ENCODE measurements at places on chromosomes 16 and 17.

DNA sequence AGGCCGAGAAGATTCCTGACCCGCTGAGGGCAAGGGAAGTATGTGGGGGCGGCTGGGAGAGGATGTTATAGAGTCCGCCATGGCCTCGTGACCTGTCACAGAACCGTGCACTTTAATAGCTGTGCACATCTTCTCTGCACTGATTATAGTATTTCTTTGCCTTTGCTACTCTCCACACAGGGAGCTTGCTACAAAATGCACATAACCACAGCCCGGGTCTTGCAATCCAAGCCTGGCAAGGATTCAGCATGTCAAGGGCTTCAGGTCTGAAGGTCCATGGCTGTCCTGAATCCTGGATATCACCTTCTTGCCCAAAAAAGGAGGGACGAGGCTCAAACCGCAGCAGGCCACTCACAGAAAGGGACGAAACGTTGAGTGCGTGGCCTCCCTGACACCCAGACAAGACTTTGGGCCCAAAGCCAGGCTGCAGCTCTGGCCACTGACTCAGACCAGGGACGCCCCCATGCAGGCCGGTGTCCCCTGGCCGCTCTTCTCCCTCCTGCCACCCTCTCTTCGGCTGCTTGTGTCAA is 43.7 kb downstream of the USP22 start:
- no peak for DNase-seq

- DNase-seq = no peak
These were observed 23.0 kb upstream of the PLCG2 start for GRCh38 chr16:81755915-81756614.

GRCh38 chr17:40314584-40314956 is 5.6 kb downstream of the RARA start:
- DNase-seq = peak; percentile 81

DNA sequence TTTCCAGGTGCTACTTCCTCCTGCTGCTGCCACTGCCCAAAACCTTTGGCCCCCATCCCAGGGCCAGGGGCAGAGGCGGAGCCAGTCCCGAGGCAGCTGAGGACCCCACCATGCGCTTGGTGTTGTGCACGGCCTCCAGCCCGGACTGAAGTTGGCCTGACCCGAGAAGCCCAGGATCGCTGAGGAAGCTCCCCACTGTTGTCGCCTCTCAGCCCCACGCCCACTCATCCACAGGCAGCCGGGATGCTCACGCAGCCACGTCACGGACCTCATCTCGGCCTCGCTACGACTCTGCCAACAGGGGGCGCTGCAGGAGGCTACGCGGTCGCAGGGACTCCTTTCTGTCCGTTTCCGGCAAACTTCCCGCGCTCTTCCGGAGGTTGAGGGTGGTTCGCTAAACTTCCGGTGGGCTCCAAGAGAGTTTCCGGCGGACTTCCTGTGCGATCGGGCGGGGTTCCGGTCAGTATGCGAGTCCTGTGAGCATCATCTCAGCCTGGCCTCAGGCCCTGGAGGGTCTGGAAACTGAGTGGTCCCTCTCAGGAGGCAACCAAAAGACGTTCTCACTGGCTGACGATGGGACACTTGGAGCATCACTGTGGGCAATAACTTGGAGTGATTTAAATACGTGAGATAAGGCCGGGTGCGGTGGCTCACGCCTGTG is 12.4 kb downstream of the ZG16B start:
- no peak for DNase-seq

DNA sequence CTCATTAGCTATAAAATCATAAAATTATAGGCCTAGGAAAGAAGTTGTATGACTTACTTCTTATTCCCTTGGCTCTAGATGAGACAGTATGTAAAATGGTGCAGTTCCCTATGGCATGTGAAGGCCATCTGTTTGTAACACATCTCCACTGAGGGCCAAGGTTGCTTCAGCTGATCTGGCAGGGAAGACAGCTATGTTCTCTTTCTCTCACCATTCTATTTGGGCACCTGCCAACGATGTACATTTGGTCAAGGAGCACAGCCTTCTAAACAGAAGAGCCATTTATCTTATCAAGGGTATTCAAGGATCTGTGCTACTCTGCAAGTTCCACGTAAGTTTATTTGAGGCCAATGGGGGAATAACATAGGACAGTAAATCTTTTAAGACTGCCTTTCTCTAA is 129.8 kb upstream of the TOM1L1 start:
- no peak for DNase-seq

GRCh38 chr16:2470603-2471015 is 488 bp upstream of the NTN3 start:
- DNase-seq = no peak

- no peak for DNase-seq
These were observed 64.7 kb downstream of the ABCC12 start for GRCh38 chr16:48091117-48091516.

DNA sequence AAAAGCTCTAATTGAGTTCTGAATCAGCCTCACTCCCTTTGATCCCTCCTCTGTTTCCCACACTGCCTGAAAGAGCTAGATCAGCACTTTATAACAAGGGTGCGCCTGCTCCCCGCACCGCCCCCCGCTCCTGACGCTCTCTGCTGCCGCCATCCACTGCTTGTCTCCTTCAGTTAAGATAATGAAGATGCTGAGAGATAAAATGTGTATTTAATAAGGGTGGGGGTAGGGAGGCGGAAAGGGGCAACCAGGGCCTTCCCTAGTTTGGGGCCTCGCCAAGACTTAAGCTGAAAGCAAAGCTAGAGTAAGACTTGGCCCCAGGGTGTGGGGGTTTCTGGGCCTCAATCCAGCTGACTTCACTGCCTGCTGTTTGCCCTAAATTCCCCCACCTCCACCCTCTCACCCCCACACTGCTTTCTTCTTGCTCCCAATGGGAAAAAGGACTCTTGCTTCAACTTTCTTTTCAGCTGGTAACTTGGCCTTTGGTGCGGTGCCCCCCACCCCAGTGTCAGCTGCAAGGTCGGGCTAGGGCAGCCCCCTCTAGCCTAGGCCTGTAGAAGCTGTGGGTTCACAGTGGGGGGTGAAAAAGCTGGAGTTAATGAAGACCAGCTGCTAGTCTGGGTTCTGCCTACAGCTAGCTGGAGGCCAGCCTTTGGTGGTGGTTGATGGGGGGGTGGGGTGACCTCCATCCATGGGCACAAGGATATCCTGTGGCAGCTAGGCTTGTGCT is 1.8 kb upstream of the RARA start:
- DNase-seq = no peak

DNA sequence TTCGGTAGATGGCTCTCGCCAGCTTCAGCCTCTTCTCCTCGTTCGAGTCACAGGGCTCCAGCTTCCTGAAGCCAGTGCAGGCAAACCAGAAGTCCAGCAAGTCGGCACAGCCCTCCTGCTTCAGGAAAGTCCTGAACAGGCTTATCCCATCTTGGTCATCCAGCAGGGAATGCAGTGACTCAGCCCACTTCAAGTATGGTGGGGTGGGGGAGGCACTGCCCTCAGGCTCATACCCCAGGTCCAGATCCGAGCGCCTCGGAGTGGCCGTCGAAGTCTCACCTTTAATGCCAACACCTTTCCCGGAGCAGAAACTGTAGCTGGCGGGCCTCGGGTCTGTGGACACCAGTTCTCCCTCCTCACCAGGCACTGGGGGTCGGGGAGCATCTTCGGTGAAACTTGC is 5.9 kb downstream of the AXIN1 start:
- DNase-seq = no peak

- DNase-seq = no peak
These were observed 25.0 kb downstream of the CYB561 start for GRCh38 chr17:63420868-63421680.

GRCh38 chr17:12180644-12181261 is 160.1 kb downstream of the MAP2K4 start:
- DNase-seq = peak; percentile 22

DNA sequence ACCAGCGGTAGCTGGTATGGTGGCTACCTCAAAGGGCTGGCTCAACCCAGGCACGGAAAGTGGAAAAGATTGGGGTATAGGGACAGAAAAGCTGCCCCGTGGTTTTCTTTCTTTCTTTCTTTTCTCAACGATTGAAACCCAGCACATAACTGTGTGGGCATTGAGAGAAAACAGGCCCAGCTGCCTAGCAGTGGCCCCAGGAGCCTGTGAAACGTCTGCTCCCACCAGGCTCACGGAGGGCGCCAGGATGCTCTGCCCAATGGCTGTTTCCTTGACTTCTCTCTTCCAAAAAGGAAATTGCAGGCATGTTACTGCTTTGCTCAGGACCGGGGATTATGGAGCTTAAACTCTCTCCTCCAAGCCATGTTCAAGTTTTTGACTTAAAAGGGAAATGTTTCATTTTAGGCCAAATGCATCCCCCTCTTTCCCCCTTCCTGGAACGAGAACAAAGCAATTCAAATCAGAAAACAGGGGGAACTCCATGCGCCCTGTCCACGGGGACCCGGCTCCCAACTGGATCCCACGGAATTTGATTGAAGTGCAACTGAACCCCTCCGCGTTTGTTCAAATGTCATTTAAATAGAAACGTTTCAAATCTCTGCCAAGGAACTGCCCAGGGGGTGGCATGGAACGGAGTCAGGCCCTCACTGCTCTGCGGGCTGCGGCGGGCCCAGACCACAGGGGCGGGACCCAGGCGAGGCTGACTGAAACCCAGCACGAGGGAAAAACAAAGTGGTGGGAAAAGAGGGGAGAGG is 133.5 kb downstream of the RGS9 start:
- DNase-seq = no peak

DNA sequence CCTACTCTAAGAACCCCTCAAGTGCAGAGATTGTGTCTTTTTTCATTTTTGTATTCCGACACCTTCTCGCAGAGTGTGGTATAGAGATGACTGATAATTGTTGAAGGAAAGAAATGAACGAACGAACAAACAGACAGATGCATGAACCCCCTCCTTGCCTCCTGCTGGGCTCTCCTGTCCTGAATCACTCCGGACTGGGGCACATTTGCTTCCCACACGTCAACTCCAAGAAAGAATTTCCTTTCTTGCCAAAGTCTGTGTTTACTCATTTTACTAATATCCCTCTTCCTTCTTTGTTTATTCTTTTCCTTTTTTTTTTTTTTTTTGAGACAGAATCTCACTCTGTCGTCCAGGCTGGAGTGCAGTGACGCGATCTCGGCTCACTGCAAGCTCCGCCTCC is 37.5 kb upstream of the BHLHA9 start:
- DNase-seq = peak; percentile 62

- no peak for DNase-seq
These were observed 191.9 kb downstream of the MRTFB start for GRCh38 chr16:14263011-14263410.

GRCh38 chr17:8697323-8697741 is 47.3 kb downstream of the CCDC42 start:
- DNase-seq = no peak

DNA sequence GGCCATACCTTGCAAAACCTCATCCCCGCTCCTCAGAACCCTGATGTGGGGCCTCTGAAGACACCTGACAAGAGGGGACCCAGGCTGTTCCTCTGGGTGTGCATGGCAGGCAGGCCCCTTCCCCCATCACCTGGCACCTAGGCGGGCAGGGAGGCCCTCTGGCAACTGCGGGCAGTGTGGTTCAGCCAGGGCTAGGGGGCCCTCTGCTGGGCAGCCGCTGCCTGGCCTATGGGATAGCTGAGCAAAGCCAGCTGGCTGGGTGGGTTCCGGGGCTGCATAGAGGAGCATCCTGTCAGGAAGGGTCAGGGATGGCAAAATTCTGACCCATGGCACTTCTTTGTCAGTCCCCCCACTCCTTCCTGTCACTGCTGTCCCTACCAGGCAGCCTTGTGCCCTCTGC is 228.7 kb upstream of the ASIC2 start:
- no peak for DNase-seq

DNA sequence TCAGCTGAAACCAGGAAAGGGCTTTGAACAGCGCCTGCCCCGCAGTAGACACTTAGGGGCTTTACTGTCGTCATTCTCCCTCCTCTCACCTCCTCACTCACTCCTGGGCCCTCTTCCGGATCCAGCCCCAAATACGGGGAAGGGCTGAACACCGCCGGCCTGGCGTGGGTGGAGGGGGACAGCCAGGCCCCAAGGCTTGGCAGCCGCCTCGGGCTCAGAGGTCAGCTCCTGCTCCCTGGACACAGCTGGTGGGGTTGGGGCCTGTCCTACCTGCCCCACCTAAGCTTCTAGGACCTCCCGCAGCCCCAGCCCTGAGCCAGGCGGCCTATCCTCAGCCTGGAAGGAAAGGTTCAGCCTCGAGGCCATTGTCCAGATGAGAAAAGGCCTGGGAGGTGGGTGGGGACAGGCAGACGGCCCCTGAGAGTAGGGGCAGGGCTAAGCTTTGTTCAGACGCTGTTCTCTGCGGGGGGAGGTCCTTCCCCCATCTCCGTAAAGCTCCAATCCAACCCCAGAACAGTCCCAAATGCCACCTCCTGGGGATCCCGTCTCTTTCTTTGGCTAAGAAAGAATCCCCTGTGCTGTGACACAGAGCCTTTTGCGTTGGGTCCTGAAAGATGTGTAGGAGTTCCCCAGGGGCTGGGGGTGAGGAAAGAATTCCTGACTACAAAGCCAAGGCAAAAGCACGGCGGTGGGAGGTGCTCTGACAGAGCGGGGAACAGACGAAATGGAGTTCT is 881 bp upstream of the LLGL1 start:
- no peak for DNase-seq

- no peak for DNase-seq
These were observed 140.9 kb downstream of the KCNJ2 start for GRCh38 chr17:70310221-70310672.

GRCh38 chr17:11943759-11944347 is 53.4 kb downstream of the ZNF18 start:
- no peak for DNase-seq

- no peak for DNase-seq
These were observed 43.6 kb upstream of the MMP2 start for GRCh38 chr16:55435387-55435786.

DNA sequence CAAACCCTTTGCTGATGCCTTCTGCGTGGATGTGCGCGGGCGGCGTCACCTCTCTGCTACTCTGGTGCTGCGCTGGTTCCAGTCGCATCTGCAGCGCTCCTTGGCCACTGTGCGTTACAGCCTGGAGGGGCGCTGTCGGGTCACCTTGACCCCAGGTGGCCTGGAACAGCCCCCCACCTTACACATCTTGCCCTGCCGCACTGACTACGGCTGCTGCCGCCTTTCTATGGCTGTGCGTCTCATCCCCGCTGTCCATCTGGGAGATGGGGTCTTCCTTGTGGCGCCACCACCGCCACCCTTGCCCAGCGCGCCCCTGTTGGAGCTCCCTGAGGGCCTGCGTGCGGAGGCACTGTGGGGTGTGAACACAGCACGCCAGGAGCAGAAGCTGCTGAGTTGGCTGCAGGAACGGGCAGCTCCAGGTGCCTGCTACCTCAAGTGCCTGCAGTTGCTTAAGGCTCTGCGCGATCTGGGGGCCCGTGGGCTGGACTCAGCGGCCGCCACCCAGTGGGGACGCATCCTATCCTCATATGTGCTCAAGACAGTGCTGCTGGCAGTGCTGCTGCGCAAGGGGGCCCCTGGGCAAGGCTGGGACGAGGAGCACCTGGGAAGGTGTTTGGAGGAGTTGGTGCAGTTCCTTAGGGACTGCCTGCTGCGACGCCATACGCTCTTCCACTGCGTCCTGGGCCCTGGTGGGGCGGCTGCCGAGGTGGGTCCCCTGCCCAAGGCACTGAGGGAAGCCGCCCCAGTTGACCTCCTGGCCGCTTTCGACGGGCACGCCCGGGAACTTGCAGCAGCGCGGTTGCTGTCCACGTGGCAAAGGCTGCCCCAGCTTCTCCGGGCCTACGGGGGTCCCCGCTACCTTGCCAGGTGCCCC is 1.6 kb downstream of the ITPRIPL2 start:
- DNase-seq = no peak

GRCh38 chr16:80369138-80369958 is 171.4 kb upstream of the DYNLRB2 start:
- DNase-seq = peak; percentile 35

All from GM04504 (cell line).